Kidney glomerular epithelial cell (primary cell): ENCODE measurements at places on chromosomes 3 and 15.
A peak's percentile ranks its signal among the peaks of the same experiment; 100 is the strongest.

DNA sequence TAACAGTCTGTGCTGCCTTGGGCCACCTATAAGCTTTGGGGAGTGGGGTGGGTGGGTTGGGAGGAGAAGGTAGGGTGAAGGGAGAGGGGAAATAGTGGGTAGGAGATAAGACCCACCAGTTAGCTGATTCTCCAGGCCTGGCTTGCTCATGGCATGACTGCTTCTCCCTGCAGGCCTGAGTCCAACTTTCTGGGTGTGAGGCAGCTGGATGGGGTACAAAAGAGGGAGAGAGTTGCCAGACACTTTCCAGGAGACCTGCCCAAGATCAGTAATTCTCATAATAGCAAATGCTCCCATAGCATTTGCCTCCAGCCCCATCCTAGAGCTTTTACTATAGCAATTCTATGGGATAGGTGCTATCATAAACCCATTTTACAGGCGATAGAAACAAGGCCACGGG, 7.7 kb downstream of the CGNL1 start:
- no peak for DNase-seq

DNA sequence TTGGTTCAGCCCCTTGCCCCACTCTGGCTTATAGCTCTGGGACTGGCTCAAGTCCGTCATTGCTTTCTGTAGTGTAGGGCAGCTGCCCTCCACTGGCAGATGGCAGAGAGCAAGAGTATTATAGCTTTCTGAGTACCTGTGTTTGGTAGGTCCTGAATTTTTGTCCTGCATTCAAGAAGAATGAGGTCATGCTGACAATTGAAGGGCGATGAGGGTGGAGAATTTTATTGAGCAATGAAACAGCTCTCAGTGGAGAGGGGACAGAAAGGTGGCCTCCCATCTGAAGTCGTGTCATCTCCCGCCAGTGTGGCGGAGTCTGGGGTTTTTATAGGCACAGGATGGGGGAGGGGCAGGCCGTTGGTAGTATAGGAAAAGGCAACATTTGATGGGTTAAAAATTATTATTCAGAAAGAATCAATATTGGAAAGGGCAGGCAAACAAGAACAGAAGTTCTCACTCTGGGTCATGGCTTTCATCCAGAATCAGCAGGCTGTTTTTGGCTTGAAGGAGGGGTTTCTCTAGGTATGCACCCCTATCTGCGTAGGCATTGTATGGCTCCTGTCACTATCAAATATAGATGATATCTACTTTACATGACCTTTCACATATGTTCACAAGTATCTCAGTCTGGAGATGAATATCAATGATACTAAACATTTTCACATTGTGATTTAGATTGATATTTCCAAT, 1239.7 kb upstream of the ALCAM start:
- no peak for DNase-seq

DNA sequence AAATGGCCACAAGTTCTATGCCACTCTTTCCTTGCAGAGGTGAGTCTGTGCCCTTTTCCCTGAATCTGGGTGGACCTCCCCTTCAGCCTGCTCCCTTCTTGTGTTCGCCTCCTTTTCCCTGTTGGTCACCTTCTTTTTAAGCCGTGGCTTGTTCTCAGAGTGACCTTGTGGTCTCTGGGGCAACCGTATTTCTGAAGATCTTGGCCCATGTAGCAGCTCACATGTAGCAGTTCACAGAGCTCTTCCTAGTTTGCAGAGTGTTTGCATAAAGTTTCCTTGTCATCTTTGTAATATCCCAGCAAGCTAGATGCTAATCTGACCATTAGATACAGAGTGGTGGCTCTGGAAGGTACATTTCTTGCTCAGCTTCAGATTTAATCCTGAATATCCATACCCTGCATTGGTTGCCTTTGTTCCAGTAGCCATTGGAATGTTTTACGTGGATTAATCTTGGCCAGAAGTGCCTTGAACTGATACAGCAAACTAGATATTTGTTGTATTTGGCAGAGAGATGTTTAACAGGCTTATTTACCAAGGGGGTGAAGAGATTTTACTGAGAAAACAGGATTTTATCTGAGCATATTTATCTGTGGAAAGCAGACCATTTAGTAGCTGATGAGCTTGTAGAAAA, 40.7 kb upstream of the BSN start:
- DNase-seq: no peak

- no peak for DNase-seq
Measured at GRCh38 chr15:74174958-74175253, 1.4 kb downstream of the ISLR start.

GRCh38 chr15:48579945-48580671, 65.4 kb downstream of the FBN1 start:
- peak; percentile 16 for DNase-seq

DNA sequence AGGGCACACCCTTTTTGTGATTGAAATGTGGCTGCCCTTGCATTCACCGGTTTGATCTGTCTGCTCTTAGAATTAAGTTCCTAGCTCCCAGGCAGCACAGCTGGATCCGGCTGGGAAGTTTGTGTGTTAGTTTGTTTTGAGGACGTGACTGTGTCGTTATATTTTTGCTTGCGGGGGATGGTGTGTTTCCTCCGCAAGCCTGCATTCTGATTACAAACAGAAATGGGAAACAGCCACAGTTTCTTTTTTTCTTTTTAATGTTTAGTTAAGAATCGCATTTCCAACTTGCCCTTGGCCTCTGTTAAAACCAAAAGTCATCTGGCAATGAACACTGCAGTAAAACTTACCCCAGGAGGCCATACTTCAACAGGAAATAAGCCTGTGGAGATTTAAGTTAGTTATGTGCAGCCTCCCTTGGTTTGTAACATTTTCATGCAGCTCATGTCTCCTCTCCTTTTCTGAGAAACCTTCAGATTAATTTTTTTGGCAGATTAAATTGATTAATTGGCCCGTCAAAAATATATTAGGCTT, 888 bp downstream of the TMOD3 start:
- DNase-seq: peak; percentile 24

- DNase-seq: no peak
Measured at GRCh38 chr3:10445561-10446175, 59.7 kb downstream of the ATP2B2 start.

GRCh38 chr3:51397392-51397791, 6.3 kb downstream of the RBM15B start:
- DNase-seq: no peak

DNA sequence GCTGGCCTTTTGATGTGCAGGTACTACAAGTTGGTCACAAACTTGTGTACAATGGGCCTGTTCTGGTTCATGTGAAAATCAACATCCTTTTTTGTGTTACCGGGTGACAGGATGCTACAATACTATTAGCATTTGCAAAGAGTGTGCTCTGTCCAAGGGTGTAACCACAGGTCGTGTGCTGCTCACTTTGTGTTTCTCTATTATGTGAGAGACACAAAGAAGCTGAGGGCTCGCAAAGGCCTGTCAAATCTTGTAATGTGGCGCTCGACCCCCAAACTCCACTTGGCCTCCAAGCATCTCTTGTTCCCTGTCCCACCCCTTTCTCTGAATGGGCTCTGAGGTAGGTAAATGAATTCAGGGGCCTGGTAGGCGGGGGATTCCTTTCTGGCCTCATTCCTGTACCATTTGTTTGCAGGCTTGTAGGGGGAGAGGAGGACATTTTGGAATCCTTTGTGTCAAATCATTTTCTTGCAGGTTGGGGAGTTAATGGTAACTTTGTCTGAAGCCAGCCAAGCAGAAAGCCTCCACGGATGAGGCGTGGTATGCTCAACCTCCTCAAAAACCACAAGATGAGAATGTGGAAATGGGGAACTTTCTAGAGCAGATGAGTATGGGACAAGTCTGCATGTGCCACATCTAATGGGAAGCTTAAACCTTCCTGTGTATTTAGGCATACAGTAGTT, 109.1 kb downstream of the OPA1 start:
- DNase-seq: peak; percentile 68

- peak; percentile 93 for DNase-seq
Measured at GRCh38 chr3:57068437-57069089, 8.1 kb downstream of the SPATA12 start.

- DNase-seq: peak; percentile 25
Measured at GRCh38 chr3:30539772-30540171, 66.6 kb upstream of the TGFBR2 start.

GRCh38 chr3:25945836-25946235, 155.9 kb downstream of the OXSM start:
- DNase-seq: no peak

- DNase-seq: no peak
Measured at GRCh38 chr15:64493641-64494040, 33.3 kb downstream of the ZNF609 start.

DNA sequence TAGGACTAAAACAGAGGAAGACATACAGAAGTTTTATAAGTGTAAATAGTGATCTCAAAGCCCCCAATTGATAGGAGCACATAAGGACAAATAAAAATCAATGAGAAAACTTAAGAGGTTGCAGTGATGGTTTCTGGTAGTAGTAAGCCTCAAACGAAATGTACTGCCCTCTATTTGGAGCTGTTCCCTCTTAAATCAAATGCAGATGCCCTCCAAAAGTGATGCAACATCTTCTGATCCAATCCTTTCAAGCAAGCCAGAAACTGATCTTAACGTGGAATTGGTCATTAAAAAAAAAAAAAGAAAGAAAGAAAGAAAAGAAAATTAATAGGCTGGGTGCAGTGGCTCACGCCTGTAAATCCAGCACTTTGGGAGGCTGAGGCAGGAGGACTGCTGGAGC, 259.3 kb downstream of the ZBTB20 start:
- DNase-seq: no peak

GRCh38 chr3:38598791-38599190, 50.7 kb downstream of the SCN5A start:
- DNase-seq: no peak

DNA sequence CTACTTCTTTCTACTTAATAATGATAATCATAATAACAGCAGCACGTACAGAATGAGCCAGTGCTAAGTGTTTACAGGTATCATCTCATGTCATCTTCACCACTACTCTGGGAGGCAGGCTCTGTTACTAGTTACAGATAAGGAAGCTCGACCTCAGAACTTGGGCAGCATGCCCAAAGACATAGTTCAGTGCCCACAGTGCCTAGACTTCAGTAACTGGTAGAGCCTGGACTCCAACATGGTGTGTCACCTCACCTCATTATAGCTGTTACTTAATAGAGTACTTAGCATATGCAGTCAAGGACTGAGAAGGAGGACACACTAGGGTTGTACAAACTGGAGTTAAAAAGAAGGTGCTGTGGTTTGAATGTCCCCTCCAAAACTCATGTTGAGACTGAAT, 7.6 kb downstream of the GADL1 start:
- DNase-seq: peak; percentile 6

DNA sequence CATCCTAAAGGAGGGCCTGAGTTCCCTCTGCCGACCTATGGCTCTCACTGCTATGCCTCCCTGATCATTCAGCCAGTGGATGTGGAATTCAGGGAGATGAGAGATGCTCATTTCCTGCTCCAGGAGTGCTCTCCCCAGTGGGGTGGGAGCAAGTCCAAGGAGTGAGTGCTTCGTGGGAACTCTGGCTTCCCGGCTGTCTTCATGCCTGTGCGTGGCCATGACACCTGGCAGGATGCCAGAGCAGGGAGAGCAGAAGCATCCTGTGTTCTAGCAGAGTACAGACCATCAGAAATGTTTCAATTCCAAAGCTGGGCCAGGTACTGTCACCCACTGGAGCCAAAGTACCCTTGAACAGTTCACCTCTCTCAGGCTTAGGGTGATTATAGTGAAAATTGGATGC, 45.1 kb downstream of the APH1B start:
- DNase-seq: peak; percentile 22

DNA sequence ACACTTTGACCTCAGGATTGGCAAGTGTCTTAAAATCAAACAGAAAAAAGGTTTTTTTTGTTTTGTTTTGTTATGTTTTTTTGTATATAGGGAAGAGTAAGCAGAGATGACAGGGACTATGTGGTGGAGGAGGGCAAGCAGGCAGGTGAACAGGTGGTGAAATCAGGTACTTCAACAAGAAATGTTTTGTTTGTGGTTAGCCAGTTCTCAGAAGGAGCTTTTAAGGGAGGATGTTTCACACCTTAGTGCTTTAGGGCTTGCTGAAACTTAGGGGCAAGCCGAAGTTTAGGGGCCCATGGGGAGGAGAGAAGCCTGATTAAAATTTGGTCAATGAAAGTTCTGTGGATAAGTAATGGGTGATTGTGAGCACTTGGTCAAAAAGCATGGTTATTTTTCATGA, 370.7 kb upstream of the SLCO3A1 start:
- no peak for DNase-seq

GRCh38 chr3:71395470-71395869, 188.1 kb downstream of the FOXP1 start:
- DNase-seq: no peak

GRCh38 chr3:18703798-18704197, 278.7 kb upstream of the SATB1 start:
- no peak for DNase-seq

DNA sequence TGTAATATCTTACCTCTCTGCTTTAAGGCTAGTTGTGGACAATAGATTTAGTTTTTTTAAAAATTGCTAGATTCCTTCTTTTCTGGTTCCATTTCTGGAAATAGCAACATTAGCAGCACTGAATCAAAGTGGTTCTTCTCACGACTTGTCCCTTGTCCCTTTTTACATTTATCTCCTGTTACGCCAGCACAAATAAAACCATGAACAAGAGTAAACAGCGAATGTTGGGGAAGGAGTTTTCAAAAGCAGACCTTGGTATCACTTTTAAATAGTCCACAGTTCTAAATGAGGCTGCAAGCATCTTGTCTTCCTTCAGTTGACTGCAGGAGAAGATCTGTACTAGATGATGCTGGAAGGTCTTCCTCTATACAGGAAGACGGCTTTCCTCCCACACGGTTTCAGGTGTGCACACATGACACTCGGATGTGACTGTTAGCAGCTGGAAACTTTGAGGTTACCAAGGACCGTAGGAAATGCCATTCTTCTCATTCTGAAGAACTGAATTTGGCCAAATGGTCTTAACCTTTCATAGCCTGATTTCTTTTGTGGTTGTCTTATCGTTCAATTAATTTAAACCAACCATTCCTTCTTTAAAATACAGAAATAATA, 251.0 kb upstream of the ICE2 start:
- DNase-seq: no peak

- DNase-seq: no peak
Measured at GRCh38 chr15:69820819-69821218, 276.9 kb downstream of the TLE3 start.

DNA sequence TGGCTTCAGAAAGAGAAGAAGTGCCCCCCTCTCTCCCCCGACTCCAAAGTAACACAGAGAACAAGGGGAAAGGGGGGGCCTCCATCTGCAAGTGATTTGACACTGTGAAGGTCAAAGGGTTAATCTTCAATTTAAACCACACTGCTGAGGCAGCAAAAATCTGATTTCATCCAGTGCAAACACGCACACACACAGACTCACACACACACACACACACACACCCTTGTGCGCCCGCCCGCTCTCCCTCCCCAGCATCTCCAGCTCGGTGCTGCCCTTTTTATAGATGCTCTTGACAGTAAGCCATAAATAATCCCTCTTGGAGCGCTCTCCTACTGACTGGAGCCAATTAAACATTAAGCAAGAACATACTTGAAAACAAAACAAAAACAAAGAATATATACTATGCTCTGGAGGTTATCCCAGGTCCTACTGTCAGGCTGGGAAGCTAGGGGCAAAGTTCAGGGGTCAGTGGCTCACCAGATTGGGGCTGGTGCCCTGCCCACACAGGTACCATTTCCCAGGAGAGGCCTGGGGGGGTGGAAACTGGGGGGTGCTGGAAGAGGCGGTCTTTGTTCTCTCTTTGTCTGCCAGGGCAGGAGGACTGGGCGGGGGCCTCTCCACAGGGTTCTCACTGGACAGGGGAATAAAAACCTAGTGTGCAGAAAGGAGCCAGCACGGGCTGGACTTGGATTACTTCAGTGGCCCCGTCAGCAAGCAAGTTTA, 16.3 kb downstream of the BMF start:
- peak; percentile 74 for DNase-seq
